ENCODE measurements at places on chromosomes 1 and 21.

GRCh38 chr21:44078411-44078981 lies 28.7 kb upstream of the PWP2 start:
- DNase-seq, result peak; percentile 23

DNA sequence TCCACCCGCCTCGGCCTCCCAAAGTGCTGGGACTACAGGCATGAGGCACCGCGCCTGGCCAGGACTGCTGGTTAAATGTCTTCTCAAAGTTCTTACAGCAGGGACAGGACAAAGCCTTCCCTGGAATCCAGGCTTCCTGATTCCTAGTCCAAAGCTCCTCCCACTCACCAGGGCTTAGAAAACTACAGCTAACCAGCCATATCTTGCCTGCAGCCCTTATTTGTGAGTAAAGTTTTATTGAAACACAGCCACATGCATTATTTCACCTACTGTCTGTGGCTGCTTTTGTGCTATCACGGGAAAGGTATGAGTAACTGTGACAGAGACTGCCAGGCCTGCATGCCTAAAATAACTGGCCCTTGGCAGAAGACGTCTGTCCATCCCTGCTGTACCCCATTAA lies 24.4 kb downstream of the TMCO4 start:
- no peak for DNase-seq

DNA sequence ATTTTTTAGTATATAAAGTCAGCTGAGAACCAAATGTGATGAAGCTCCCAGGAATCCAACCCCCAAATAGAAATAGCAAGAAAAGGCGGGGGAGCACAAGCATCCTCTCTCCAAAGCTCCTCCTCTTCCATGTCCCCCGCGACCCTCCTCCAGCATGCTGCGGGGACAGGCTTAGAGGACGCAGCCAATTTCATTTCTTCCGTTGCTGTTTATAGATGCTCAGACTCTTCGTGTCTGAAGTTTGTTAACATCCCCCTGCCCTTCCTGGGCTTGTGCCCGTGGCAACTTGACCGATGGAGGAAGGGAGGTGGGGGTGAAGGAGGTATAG lies 754 bp upstream of the NPPA start:
- DNase-seq, result no peak

DNA sequence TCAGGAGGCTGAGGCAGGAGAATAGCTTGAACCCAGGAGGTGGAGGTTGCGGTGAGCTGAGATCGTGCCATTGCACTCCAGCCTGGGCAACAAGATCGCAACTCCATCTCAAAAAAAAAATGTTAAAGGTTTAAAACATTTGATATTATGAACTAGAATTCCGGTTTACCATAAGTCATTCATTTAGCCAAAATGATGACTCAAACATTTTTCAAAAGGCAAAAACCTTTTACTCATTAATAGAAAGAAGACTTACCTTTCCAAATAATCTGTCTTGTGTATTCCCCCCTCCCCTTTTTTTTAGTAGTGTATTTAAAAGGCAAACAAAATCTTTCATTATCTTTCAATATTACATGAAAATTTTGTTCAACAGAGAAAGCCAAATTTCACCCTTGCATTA lies 8.2 kb upstream of the MRPL55 start:
- DNase-seq, result no peak

DNA sequence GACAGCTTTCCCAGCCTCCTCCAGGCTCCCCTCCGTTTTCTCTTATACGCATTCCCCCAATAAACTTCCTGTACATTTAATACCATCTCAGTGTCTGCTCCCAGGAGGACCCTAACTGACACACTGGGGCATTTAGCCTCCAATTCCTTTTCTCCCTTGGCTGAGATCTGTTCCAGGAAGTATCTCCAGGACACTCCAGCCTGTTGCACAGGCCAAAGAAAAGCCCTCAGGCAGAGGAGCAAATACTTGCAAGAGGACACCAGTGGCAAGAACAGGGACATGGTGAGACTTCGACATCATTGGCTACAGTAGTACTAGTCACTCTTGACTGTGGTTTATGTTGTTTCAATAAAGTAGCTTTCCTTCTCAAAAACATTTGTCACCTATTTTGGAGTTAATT lies 4.7 kb upstream of the SYNJ1 start:
- DNase-seq, result no peak

DNA sequence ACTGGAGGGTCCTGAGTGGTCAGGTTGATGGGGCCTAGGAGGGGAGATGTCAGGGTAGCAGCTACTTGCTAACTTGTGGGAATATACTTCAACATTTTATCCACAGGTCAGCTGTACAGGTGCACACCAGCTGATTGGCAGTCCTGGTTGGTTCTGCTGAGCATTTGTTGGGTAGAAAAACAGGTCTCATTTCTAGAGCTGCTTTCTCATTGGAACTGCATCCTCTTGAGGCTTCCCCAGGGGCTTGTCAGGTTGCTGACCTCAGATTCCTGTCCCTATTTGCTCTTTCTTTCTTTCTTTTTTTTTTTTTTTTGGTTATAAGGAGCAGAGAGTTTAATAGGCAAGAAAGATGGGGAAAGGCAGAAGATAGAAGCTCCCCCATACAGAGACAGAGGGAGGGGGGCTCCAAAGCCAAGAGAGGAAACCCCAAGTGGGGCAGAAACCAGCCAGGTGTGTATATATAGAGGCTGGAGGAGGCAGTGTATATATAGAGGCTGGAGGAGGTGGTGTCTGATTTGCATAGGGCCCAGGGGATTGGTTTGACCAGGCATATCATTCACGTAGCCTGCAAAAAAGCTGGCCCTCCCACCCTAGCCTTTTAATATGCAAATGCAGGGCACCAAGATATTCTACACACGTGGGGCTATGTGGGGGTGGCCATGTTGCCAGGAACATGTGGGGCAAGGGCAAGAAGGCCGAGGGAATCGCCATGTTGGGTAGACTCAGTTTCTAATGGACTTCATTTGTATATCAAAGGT lies 57.3 kb upstream of the STUM start:
- DNase-seq, result no peak

DNA sequence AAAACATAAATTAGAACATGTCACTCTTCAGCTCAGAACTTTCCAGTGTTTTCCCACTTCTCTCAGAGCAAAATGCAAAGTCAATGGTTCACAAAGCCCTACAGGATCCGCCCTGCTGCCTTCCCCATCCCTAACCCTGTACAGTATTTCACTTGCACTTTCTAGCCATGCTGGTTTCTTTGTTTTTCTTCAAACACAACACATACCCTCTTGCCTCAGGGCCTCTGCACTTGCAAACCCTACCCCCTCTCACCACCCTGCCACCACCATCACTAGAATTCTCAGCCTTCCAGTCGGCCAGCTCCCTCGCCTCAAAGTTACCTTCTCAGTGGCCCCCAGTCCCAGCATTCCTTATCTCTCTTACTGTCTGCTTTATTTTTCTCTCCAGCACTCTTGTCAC lies 17.6 kb downstream of the TEX35 start:
- no peak for DNase-seq

DNA sequence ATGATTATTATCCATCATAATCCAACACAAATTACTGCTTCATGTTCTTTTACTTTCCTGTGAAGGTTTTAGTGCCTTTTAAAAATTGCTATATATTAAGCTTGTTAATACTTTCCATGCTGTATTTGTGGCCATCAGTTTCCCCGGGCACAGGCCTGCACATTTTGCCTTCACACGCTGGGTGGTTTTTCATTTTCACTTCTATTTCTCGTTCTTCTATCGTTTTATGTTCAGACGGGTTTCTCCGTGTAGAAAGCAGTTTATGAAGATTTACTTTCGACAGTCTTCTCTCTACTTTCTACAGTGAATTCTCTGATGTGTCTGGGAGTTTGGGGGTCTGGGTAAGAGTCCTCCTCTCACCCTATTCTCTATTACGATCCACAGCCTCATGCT lies 9.5 kb downstream of the RUNX3 start:
- no peak for DNase-seq

GRCh38 chr1:38533772-38534472 lies 325.6 kb downstream of the RRAGC start:
- no peak for DNase-seq

DNA sequence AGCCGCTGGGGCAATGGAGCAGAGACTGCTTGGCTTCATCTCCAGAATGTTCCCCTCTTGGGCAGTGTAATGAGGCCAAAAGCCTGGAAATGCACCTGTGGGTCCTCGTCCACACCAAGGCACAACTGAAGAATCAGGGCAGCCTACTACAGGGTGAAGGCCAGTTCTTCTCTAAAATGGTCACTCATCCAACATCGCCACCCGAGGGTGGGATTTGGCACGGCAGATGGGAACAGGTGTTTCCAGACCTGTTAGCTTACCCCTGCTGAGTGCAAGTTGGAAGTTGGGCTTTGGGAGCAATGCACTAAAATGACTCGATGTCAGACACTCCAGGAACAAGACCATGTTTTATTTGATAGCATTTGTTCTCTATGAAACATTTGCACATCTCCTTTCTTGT lies 543.7 kb downstream of the NPHP4 start:
- DNase-seq, result peak; percentile 24

- DNase-seq, result no peak
Measured at GRCh38 chr1:219379691-219380090, 206.0 kb downstream of the LYPLAL1 start.

- no peak for DNase-seq
Measured at GRCh38 chr1:237237721-237238120, 195.7 kb downstream of the RYR2 start.

DNA sequence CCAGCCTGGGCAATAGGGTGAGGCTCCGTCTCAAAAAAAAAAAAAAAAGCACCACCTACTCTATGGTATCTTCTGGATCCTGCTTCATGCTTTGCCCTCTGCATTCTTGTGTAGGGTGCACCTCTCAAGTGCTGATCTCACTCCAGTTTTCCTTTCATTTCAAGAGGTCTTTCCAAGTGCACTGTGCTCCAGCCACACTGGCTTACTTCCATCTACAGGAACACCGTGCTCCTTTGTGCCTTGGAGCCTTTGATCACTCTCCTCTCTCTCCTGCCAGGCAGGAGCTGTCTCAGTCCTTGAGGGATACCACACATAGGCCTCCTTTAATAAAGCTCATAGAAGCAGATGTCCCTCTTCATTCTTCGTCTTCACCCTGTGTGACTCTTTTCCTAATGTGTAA lies 55.4 kb upstream of the GREM2 start:
- no peak for DNase-seq

DNA sequence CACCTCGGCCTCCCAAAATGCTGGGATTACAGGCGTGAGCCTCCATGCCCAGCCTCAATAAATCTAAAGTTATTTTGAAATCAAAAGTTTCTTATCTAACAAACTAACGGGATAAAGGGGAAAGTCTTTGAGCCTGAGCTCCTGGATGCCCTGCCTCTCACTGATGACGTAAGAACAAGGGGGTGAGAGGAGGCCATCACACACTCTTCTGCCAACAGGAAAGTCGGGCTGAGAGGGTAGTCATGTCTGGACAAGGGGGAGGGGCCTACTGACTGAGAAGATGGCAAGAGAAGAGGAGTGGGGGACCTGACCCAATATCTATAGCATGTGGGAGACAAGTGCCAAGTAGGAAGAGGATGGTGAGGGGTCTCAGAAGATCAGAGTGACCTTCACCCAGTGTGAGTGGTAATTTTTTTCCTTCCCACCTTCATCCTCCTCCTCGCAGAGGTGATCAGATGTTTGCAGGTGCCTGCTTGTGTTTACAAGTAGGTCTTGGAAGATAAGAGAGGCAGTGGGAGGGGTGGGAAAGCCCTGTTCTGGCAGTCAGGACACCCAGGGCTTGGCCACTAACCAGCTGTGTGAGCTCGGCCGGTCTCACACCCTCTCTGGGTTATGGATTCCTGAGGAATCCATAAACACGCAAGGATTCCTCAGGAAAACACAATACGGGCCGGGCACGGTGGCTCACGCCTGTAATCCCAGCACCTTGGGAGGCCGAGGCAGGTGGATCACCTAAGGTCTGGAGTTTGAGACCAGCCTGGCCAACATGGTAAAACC lies 9.6 kb downstream of the UQCRHL start:
- DNase-seq, result no peak

- DNase-seq, result no peak
Measured at GRCh38 chr1:216785221-216785620, 62.0 kb upstream of the ESRRG start.

DNA sequence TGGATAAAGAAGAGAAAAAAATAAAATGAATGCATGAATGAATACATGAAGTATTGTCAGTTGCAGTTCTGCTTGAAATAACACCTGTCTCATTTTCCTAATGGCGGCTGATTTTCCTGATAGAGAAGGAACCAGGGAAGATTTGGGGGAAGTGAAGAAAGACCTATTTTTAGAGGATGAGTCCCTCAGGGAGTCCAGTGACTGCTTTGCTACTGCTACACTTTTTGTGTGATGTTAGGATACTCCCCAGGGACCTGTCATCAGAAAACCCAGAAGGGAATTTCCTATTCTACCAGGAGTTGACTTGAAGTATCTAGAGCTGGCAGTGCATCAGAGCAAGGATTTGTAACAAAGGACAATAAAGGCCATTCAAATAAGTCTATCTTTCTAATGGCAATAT lies 114.8 kb downstream of the MAB21L3 start:
- DNase-seq, result no peak

DNA sequence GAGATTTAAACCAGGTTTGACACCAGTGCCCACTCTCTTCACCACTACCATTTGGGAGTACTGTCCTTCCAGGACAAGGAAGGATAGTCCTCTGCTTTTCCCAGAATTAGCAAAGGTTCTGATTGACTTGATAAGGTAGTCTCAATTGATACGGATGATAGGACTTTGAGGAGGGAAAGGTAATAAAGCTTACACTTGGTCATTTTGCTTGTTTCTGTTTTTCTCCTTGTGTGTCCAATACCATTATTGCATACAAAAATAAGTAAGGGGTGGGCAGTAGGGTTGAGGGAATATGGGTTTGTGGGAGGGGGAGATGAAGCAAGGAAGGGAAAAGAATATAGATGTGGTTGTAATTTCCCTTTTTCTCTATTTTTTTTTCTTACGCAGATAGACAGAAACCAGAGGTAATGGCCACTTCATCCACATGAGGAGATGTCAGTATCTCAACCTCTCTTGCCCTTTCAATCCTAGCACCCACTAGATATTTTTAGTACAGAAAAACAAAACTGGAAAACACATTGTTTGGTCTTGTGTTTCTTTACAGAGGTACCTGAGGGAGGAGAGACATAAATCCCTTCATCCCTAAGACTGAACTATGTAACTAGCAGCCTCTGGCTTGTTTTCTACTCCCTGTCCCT lies 2.6 kb downstream of the C1orf56 start:
- no peak for DNase-seq

DNA sequence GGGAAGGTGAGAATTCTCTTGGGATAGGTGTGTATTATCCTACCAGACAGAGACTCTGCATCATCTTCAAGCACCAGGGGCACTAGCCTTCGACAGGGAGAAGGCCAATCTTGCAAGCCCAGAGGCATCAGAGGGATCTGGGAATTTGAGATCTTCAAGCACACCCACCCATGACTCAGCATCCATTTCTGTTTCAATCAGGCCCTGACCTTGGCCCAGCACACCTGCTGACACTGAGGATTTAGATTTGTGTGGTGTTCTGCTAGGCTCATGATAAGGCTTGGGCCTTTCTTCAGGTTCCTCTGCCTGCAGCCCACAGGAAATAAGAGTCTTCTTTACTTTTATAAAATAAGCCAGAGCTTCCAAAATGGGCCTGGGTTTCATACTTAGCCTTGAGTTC lies 6.6 kb upstream of the PCP4 start:
- DNase-seq, result no peak
